ENCODE measurements at places on chromosomes 12 and 14.

DNA sequence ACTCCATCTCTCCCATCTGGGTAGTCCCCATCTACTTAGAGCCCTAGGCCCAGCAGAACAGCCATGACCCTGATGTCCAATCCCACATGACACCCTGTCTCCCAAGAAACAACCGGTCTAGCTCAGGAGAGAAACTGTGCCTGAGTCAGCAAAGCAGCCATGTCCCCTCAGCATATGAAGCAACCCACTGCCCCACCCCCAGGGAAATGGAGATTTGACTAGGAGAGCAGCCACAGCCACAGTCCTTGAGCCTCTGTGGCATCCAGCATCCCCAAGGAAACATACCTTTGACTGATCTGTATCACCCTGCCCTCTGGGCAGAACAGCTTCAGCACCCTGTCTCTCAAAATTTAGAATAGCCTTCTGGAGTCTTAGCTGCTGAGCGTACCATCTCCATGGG, 641.9 kb upstream of the FBXO33 start:
- no peak for DNase-seq

- no peak for DNase-seq
Measured at GRCh38 chr14:65866448-65866847, 453.9 kb downstream of the FUT8 start.

GRCh38 chr12:91074154-91074709, 16.4 kb upstream of the KERA start:
- DNase-seq, result no peak

DNA sequence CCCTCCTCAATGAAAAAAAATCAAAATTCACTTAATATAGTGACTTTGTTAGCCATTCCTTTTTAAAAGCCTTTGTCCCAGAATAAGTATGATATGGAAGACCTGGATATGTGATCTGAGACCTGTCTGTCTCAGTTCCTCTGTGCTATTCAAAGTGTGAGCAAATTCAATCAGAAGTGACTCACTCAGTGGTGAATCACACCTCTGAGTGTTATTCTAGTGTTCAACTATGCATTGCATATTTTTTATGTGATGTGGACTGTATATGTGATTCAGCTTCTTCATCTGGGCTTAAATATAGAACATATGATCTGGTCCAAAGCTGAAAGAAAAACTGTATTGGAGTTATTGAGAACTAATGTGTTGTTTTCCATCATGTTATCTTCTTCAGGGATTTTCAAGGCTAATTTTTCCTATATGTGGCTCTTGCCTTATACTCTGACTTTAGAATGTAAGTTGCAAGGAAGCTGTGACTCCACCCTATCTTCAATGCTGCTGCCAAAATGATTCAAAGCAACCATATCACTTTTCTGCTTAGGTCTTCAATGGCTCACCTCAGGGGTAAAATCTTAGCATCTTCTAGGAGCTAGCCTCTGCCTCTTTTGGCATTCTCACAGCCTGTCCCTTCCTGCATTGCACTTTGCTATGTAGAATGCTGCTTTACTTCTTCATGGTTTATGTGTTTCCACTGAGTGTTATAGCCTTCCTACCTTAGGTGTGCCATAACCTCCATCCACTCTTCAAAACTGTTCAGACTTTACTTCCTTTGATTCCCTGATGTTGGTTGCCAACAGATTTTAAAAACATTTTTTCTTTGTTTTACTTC, 169.8 kb downstream of the OTOGL start:
- DNase-seq, result no peak

GRCh38 chr12:15322164-15323061, at the start of gene PTPRO:
TSS of gene PTPRO (plus strand) at chr12:15322508.
- no peak for DNase-seq

GRCh38 chr12:110424237-110424636, 20.7 kb upstream of the ANAPC7 start:
- no peak for DNase-seq

GRCh38 chr12:53695152-53696145, 19.6 kb upstream of the ATP5MC2 start:
- DNase-seq, result no peak

DNA sequence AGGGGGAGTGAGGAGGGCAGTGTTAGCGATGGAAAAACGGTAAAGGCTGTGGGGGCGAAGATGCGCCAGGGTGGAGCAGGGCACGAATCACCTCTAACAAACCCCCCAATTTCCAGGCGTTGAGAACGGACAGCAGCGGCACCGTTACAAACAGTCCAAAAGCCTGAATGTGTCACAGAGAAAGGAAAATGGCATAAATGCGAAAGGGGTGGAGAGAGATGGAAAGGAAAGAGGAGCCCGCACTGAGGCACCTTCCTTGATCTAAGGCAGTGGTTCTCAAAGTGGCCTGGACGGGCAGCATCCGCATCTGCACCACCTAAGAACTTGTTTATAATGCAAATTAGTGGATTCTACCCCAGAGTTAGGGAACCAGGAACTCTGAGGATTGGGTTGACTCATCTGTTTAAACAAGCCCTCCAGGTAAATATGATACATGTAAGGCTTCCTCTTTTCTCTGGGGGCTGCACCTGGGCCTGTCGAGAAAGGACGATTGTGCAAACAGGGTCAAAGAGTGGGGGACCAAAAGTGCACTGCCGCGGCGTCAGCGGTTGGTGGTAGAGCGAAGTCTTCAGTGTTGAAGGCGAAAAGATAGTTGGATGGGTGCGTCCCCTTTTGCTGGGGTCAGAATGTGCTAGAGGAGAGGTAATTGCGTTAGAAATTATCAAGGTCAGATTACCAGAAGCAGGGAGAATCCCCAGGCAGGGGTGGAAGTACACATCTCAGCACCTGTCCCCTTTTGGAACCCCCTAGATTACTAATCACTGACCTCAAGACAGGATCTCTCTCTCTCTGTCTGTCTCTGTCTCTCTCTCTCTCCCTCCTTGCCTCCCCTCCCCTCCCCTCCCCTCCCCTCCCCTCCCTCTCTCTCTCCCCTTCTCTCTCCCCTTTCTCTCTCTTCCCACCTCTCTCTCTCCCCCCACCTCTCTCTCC, 1.3 kb upstream of the KCNH5 start:
- no peak for DNase-seq

DNA sequence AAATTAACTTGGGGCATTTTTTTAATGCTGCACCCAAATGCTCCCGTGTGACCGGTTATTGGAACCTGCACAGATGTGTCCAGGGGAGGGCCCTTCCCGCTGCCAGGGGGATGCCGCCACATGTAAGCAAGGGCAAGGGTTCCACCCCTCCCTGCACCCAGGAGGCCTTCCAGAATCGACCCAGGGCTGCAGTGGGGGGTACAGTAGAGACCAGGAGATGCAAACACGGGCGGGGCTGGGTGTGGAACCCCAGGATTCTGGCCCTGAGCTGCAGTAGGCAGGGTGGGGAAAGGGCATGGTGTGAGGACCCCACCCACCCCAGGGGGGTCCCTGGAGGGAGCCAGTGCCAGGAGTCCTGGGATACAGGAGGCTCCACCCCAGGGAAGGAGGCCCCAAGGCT, 54.1 kb downstream of the TNFAIP2 start:
- no peak for DNase-seq

GRCh38 chr14:22333422-22334274, 255.4 kb downstream of the DAD1 start:
- no peak for DNase-seq

GRCh38 chr12:69500631-69501030, 30.4 kb downstream of the FRS2 start:
- DNase-seq, result no peak

- DNase-seq, result no peak
Measured at GRCh38 chr14:61566537-61567225, 128.6 kb upstream of the HIF1A start.

GRCh38 chr14:65015391-65015790, 28.7 kb downstream of the FNTB start:
- no peak for DNase-seq

DNA sequence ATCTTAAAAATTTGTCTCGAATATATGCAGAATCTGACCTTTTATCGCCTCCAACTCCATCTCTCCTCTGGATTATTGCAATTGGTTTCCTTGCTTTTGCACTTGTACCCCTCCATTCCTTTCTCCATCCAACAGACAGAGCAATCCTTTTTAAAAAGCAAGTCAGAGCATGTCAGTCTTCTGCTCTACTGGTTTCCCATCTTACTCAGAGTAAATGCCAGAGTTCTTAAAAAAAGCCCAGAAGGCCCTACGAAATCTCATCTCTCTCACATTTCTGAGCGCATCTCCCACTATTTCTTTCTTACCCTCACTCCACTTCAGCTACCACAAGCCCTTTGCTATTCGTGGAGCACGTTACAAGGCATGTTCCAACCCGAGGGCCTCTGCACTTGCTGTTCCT, 236.9 kb upstream of the DDHD1 start:
- DNase-seq, result no peak

DNA sequence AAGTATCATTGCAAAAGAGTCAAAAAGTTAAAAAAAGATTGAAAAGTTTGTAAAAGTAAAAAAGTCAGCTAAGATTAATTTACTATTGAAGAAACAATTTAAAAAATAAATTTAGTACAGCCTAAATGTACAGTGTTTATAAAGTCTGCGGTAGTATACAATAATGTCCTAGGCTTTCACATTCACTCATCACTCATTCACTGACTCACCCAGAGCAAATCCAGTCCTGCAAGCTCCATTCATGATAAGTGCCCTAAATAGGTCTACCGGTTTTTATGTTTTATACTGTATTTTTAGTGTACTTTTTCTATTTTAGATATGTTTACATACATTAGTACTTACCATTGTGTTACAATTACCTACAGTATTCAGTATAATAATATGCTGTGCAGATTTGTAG, 43.9 kb upstream of the ABCC9 start:
- no peak for DNase-seq

DNA sequence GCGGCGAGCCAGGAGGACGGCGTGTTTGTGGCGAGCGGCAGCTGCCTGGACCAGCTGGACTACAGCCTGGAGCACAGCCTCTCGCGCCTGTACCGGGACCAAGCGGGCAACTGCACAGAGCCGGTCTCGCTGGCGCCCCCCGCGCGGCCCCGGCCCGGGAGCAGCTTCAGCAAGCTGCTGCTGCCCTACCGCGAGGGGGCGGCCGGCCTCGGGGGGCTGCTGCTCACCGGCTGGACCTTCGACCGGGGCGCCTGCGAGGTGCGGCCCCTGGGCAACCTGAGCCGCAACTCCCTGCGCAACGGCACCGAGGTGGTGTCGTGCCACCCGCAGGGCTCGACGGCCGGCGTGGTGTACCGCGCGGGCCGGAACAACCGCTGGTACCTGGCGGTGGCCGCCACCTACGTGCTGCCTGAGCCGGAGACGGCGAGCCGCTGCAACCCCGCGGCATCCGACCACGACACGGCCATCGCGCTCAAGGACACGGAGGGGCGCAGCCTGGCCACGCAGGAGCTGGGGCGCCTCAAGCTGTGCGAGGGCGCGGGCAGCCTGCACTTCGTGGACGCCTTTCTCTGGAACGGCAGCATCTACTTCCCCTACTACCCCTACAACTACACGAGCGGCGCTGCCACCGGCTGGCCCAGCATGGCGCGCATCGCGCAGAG, 873 bp downstream of the PLXNC1 start:
- peak; percentile 54 for DNase-seq

- no peak for DNase-seq
Measured at GRCh38 chr12:3365463-3366411, 125.3 kb upstream of the PRMT8 start.

DNA sequence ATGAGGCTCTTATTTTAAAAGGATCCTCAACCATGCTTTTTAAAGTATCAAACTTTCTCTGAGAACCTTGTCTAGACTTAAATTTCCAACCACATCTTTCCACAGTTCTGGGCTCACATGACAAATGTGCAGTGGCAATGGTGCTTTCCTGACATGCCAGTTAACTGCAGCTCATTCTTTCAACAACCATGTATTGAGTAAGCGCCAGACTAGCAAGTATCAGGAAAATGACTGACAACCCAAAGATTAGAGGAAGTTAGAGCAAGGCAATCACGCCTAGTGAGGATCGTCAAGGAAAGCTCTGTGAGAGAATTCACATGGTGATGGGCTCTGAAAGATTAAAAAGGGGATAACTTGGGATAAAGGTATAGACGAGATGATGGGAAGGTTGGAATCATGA, 35.8 kb downstream of the FLVCR2 start:
- DNase-seq, result no peak

- DNase-seq, result no peak
Measured at GRCh38 chr12:42421844-42422779, 96.1 kb downstream of the PPHLN1 start.

DNA sequence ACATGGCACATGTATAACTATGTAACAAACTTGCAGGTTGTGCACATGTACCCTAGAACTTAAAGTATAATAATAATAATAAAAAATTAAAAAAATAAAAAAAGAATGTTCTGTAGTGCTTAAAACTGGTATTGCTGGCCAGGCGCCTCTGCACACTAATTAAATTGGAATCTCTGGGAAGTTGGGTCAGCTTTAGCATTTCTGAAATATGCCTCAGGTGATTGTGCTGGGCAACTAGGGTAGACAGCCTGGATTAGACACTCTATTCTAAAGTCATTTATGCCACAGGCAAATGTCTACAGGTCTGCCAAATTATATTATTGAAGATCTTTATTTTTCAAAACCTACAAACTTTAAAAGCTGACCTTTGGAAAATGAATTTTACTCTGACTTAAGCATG, 55.3 kb downstream of the PPM1H start:
- DNase-seq, result no peak

DNA sequence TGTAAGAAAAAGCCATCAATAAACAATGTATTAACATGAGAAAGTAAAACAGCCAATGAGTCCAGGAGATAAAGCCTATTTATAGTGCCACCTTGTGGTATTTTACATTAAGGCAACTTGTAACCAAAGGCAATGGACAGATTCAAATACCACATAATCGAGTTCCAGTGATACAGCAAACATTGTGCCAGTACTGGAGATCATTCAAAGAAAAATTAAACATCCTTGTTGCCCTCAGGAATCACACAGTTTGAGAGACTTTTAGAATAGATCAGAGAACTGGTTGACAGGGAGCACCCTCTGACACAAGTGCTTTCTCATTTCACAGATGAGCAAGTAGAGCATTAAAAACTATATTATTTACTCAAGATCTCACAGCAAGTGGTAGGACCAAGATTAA, 98.1 kb downstream of the DDHD1 start:
- DNase-seq, result peak; percentile 9

- no peak for DNase-seq
Measured at GRCh38 chr12:1246637-1247036, 255.6 kb downstream of the ERC1 start.

DNA sequence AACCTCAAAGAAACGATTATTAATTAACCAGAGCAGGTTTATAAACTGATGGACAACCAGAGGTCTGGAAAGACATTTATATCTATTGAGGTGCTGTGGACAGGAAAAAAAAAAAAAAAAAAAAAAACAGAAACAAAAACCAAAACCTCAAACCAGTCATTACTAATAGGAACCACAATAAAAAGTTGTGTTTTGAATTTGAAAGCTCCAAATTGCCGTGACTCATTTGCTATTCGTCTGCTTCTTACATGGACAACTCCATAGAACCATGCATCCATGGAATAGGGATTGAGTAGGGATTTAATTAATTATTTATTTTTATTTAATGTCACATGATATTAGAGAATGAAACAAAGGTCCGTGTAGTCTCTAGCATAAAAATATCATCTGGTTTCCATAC, 134.1 kb upstream of the SSTR1 start:
- no peak for DNase-seq
